Activated CD8-positive, alpha-beta memory T cell treated with anti-CD3 and anti-CD28 coated beads for 36 hours (primary cell): ENCODE measurements at places on chromosomes 16 and 17. TPM values are rescaled to one million over a fixed set of nuclear protein-coding genes. Genes with fewer than 3 reads are reported as not detected.

The CCL18 gene
- 0.61 TPM for total RNA-seq

The CLEC19A gene
- total RNA-seq, result not detected

The MYOCD gene
- not detected for total RNA-seq

The PNMT gene
- total RNA-seq, result 0.23 TPM

The TP53TG3C gene
- total RNA-seq, result not detected

The FBXO39 gene
- not detected for total RNA-seq

The MYH13 gene
- not detected for total RNA-seq

The WSCD1 gene
- 0.06 TPM for total RNA-seq

The CCDC200 gene
- total RNA-seq, result 0.31 TPM

The TAC4 gene
- total RNA-seq, result not detected

The SPATA22 gene
- total RNA-seq, result not detected

The SDR42E2 gene
- total RNA-seq, result not detected

The PRSS33 gene
- 0.13 TPM for total RNA-seq

The LRRC37A gene
- total RNA-seq, result 1.0 TPM

The ABCC3 gene
- not detected for total RNA-seq
